ENCODE measurements at places on chromosomes 1 and 21. TPM values are rescaled to one million over a fixed set of nuclear protein-coding genes. Genes with fewer than 3 reads are reported as not detected.

DNA sequence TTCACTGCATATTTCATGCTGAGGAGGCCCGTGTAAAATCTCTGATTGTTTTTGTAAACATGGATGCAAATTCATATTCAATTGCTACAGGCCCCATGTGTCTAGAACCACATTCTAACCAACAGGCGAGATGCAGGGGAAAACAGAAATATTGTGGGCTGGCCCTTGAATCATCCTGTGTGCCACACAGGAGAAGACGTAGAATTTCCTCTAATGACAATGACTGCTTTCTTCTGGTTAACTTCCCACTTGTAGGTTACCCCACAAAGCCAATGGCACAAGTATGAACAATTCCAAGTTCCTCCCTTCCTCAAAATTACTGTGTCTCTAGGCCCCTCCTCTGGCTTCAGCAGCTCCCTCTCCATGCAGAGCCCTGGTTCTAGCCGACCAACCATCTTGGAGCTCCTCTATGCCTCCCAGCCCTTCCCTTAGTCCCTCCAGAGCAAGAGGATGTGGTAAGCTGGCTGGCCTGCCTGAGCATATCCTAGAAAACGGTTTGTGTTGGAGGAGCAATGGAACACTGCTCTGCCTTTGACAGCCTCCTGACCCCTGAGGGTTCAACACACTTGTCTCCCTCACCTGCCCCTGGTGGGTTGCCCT lies 205.2 kb downstream of the HS2ST1 start:
- DNase-seq = no peak

- DNase-seq = no peak
Measured at GRCh38 chr21:29523646-29524045, 224.9 kb downstream of the BACH1 start.

DNA sequence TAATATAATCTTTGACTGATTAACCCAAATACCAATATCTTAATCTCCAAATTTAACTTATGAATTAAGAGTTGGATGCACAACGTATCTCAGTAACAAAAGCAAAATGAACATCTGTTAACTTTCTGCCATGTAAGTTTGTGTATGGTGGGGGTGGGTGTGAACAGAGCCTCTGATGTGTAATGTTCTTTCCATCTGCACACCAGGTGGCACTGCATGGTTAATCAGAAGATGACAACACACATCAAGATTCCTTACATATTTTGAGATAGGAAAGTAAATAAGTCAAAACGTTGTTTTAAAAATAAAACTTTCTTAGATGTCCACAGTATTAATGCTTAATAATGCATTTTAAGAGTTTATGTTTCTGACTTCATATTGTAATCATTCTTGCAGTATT lies 251.9 kb downstream of the DPYD start:
- no peak for DNase-seq

- DNase-seq = no peak
Measured at GRCh38 chr1:199124351-199124750, 485.5 kb downstream of the PTPRC start.

- no peak for DNase-seq
Measured at GRCh38 chr1:64517640-64518039, 47.7 kb downstream of the CACHD1 start.

Gene CD48
- 23.7 TPM for polyA plus RNA-seq

Gene AKR1A1
- 246 TPM for polyA plus RNA-seq

All from stomach (tissue), 19 donors.